Stimulated activated CD8-positive, alpha-beta memory T cell treated with anti-CD3 and anti-CD28 coated beads, Interleukin-4, amount 100 ng/mL, for 4 hours (primary cell): ENCODE measurements at places on chromosomes 7 and 10.

GRCh38 chr7:82760831-82761230, 317.3 kb upstream of the CACNA2D1 start:
- no peak for DNase-seq

GRCh38 chr7:158123214-158123613, 464.4 kb downstream of the PTPRN2 start:
- no peak for DNase-seq

DNA sequence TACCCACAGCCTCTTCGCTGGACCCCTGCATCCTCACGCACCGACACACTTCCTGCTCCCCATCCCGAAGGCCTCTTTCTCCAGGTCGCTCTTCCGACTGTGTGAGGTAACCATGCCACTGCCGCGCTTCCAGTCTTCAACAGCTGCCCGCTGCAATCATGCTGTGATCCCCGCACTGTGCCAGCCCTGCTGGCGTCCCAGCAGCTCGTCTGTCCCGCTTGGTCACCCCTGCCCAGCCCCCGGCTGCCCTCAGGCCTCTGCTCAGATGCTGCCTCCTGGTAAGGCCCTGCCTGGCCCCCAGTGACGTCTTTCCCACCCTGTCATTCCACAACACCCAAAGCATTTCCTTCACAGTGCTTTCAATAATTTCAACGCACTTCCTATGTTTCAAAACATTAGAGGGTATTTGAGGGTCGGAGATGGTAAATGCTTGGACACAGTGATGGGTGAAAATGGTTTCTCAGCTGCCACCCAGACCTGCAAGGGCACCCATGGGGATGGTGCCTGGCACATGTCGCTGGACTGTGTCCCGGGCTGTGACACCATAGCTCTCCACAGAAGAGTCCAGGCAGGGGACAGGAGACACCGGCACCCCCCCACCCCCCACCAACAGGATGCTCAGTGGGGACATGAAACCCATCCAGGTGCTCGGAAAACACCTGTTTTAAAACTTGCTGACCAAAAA, 125.2 kb downstream of the MAD1L1 start:
- no peak for DNase-seq

DNA sequence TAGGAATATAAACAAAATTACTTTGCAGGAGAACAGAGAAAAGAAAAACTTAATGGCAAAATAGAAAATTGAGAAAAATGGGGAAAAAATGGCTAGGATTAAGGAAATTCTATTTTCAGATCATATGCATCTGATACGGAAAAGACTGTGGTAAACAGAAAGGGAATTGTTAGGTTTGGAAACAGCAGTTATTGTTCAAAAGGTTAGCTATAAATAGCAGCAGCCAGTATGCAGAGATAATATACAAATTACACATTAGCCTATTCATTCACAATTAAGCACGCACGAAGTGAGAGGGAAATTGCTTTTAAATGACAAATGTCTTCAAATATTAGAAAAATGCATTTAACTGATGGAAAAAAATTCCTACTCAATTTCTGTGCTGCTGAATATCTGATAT, 224.1 kb upstream of the FAM3C start:
- DNase-seq = no peak

DNA sequence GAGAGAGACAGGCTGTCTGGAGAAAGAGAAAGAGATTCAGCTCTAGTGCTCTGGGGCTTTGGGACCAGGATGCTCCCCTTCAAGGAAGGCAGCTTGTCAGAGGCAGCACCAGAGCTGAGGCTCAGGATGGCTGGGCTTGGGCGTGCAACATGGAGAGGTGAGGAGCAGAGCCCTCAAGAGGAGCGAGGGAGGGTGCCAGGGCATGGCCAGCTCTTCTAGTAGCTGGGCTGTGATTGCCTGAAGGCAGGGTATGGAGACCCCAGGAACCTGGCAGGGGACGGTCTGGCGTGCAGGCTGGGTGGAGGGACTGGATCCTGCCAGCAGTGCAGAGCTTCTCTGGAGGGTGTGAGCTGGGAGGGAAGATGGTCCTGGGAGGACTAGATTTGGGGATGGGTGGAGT, 40.2 kb downstream of the ANTXRL start:
- DNase-seq = no peak

- DNase-seq = no peak
Measured at GRCh38 chr10:75435291-75435690, 3.9 kb downstream of the LRMDA start.

- no peak for DNase-seq
Measured at GRCh38 chr10:86596266-86596665, 58.1 kb upstream of the OPN4 start.

DNA sequence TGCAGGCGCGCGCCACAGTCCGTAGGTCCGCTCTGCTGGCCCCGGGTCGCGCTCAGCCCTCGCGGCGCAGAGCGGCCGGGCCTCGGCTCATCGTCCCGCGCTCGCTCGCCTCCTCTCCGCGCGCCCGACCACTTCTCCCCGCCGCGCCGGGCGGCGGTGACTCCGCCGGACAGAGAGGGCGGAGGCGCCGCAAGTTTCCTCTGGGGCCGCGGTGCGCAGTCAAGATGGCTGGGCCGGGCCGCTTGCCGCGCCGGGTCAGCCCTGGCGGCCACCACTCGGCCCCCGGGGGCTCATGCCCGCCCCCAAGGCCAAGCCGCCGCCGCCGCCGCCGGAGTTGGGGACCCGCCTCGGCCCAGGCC, 441 bp downstream of the FZD8 start:
- DNase-seq = no peak

GRCh38 chr7:41698726-41699125, 4.2 kb downstream of the INHBA start:
- no peak for DNase-seq

GRCh38 chr7:13106513-13106912, 419.1 kb downstream of the ARL4A start:
- DNase-seq = no peak

DNA sequence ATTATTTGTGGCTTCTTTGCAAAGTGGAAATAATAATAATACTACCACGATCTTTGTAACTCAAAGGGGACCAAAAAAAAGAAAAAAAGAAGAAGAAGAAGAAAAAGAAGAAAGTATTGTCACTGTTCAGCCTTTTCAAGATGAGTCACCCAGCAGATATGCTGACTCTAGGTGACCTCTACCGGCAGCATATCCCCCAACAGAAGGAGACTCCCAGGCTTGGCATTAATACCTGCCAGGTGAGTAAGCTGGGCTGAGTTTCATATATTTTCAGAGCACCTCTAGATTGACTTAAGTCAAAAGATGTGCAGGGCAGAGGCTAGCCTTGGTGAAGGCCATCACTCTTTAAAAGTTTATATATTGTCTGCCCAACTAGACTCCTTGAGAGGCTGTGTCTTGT, 30.4 kb upstream of the GPR26 start:
- DNase-seq = no peak

DNA sequence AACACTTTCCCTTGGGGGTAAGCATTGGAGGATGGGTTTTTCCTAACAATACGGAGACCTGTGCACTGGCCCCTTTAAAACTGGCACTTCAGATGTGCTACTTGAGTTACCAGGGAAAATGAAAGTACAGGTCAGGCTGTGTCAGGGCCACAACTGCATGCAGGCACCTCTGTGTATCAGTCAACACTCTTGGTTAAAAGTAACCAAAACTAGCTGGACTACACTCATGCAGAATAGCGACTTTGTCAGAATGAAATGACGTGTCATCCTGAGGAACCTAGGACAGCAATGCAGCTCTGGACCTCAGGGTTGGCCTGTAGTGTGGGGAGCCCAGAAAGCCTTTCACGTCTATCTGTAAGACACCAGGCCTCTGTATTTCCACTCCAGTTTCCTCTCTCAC, 33.8 kb upstream of the SMKR1 start:
- no peak for DNase-seq

- DNase-seq = no peak
Measured at GRCh38 chr10:52252307-52252706, 61.8 kb upstream of the DKK1 start.

GRCh38 chr7:55440040-55440690, 75.0 kb downstream of the LANCL2 start:
- DNase-seq = no peak
